RPMI7951 (cell line): ENCODE measurements at places on chromosomes 1 and 21. TPM values are rescaled to one million over a fixed set of nuclear protein-coding genes. Genes with fewer than 3 reads are reported as not detected.

- DNase-seq, result no peak
Measured at GRCh38 chr1:155008015-155008941, 5.7 kb downstream of the ZBTB7B start.

- no peak for DNase-seq
Measured at GRCh38 chr1:225750875-225751824, 26.5 kb upstream of the SRP9 start.

DNA sequence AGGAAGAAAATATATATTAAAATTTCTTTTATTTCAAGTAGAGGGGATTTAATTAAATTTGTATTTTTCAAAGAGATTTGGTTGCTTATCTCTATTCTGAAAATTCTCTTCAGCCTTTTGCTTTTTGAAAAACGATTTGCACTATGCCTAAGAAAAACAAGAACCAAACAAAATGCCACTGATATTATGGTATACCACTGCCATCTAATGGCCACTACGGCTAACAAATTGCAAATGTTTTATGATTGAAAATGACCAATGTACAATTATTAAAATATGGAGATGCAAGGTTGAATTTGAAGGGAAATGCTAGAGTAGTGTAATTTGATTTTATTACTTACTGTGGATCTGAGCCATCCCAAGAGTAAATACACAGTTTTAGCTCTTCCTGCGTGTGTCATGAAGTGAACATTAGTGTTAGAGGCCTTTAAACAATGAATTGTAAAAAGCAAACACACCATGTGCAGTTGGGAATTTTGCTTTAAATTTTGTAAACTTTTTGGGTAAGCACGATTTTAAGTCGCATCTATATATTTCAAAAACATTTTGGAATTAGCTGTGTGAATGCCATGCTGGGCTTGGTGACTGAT lies 137.4 kb upstream of the USP25 start:
- peak; percentile 27 for DNase-seq

- no peak for DNase-seq
Measured at GRCh38 chr1:115714572-115715141, 53.9 kb downstream of the CASQ2 start.

DNA sequence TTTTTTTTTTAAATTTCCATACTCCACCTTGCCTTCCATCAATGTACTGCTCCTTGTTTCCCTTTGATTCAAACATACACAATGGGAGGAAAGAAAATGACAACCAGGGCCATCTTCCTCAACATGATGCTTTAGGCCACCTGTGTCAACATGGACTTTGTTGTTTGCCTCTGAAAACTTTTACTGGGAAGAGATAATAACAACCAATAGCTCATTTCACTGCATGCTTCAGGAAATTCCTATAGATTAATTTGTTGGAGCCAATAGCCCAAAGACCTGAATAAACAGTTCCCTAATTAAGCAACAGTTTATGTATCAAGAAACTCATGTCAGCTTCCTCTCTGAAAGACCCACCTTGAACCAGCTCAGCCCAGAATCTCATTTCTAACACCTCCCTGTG lies 3.2 kb downstream of the KRTAP15-1 start:
- DNase-seq, result no peak

GRCh38 chr1:246579818-246580217 lies 13.6 kb downstream of the CNST start:
- DNase-seq, result no peak

GRCh38 chr1:210741564-210741963 lies 392.4 kb downstream of the KCNH1 start:
- no peak for DNase-seq

- no peak for DNase-seq
Measured at GRCh38 chr21:26570203-26570602, 2.9 kb downstream of the CYYR1 start.

DNA sequence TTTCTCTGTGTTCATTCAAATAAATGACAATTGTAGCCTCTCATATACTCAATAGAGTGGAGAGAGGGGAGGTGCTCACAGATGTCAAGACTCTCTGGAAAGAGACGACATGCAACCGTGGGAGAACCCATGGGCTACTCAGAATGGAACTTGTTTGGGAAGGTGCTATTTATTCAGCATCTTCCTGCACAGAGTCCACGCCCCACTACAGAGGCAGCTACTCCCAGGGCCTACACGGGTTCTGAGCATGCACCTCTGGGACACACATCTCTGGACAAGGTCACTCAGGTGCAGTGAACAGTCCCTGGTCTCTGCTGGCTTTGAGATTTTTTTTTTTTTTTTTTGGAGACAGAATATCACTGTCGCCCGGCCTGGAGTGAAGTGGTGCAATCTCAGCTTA lies 64.1 kb downstream of the NID1 start:
- no peak for DNase-seq

- peak; percentile 53 for DNase-seq
Measured at GRCh38 chr21:33373451-33373850, 29.8 kb upstream of the IFNGR2 start.

DNA sequence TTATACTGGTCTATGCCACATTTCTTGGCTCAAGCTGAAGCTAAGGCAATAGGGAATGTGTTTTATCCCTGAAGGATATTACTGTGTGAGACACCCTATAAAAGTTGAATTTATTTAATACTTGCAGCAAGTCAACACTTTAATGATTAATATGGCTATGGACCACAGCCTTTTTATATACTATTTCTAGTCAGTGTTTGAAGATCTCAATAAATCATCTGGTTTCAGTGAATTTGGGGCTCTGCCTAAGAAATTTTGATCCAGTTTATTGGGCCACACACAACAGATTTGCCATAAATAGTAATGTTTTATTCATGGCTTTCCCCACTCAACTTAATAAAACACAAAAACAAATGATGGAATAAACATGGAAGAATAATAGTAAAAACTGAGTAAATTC lies 698.3 kb downstream of the ADGRL2 start:
- DNase-seq, result no peak

- DNase-seq, result no peak
Measured at GRCh38 chr1:208369045-208369444, 124.9 kb upstream of the PLXNA2 start.

DNA sequence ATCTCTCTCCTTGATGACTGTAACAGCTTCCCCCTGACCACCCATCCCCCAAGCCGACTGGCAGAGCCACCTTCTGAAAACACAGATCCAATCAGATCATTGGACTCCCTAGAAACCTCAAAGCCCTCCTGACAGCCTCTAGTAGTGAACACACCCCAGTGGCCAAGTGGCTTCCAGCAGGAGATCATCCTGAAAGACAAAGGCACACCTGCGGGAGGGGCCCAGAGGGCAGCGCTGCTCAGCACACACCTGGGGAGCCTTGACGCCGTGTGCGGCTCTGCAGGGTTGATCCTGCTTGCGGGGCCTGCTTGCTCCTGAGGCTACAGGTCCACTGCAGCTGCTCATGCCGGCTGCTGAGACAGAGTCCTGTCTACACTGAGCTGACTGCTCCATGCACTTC lies 41.5 kb downstream of the SLC66A1 start:
- no peak for DNase-seq

GRCh38 chr1:108316545-108316944 lies 72.7 kb upstream of the NBPF4 start:
- DNase-seq, result peak; percentile 5

DNA sequence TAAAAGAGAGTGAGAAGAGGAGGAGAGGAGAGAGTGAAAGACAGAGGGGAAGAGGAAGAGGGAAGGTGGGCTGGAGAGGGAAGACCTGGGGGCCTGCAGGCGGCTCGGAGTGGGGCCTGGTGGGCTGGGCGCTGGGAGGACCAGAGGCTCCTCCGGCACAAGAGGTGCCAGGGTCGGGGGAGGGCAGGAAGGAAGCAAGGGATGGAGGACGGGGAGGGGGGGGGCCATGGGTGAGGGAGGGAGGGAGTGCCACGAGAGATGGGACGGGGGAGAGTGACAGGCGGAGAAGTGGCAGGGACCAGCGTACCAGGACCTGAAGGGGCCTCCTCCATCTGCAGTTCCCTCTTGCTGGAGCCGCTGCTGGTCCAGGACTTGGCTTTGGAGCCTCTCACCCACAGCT lies 87.7 kb downstream of the CASZ1 start:
- no peak for DNase-seq

DNA sequence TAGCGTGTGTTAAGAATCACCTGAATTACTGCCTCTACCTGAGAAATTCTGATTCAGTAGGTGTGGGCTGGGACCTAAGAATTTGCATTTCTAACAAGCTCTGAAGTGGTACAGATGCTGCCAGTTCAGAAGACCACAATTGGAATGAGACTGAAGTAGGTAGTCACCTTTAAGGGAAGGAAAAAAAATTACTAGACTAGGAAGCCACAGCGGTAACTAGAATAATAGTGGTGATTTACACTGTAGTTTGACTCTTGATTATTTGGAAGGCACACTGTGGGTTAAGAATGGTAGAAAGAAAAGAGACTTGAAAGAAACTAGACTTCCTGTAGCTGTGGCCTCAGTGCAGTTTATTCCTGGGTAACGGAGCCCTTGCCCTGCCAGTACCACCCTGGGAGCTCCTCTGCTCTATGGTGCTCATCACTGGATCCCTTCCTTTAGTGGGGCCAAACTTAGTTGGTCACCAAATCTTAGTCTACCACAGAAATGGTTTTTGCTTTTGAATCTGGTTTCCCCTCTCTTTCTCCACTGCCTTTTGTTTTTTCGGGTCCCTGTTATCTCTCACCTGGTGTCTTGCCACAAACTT lies 43.6 kb downstream of the ARID1A start:
- no peak for DNase-seq

DNA sequence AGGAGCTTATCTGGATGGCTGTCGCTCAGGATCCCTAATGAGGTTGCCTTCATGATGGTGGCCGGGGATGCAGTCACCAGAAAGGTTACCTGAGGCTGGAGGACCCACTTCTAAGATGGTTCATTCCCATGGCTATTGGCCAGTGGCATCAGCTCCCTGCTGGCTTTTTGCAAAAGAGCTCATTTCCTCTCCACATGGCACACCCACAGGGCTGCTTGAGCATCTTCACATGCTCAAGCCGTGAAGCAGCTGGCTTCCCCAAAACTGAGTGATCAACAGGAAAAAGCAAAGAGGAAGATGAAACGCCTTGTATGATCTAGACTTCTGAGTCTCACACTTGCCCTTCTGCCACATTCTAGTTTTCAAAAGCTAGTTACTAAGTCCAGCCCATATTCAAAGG lies 124.6 kb upstream of the CXADR start:
- no peak for DNase-seq

DNA sequence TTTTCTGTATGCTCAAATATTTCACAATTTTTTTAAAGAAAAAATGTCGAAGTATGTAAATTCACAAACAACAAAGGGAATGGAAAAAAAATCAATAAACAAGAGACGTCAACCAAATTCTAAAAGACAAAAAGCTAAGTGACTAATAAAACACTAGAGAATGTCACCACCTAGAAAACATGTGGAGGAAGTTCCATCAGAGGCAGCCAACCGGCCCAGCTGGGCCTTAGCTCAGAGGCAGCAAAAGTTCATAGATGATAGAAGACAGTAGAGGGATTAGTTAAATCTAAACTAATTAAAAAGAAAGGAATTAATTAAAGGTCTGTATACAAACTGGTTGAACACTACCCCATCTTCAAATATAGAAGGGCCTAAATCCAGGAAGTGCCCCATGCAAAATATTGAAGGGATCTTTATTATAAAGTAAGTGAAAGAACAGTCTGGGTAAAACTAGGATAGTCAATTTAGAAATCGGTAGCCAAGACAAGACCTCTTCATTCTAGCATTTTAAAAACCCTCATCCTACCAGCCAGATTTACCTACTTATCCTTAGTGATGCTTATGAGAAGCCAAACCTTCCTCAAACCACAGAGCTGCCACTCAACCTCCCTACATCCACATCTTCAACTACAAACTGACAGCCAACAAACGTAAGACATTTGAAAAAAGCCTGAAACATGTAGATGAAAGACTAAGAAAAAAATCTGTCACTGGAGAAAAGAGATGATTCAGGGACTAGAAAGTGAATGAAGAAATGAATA lies 23.7 kb downstream of the MRPL39 start:
- DNase-seq, result no peak

GRCh38 chr1:20184997-20185833 lies 681 bp upstream of the UBXN10 start:
- peak; percentile 52 for DNase-seq

DNA sequence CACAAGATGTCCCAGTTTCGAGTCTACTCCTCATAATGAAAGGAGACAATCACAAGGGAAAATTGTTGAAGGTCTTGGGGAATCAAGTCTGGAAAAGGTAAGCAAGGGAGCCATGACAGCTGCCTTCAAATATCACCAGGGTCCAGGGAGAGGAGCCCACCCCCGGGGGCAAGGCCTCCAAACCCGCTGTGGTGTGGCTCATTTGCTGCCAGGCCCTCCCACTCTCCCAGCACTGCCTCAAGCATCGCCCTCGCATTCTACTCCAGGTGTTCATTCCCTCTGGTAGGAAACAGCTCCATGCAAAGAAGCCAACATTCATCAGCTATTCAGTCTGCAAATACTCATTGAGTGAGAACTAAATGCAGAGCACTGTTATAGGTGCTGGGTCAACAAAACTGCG lies 8.6 kb downstream of the S100A9 start:
- DNase-seq, result no peak

DNA sequence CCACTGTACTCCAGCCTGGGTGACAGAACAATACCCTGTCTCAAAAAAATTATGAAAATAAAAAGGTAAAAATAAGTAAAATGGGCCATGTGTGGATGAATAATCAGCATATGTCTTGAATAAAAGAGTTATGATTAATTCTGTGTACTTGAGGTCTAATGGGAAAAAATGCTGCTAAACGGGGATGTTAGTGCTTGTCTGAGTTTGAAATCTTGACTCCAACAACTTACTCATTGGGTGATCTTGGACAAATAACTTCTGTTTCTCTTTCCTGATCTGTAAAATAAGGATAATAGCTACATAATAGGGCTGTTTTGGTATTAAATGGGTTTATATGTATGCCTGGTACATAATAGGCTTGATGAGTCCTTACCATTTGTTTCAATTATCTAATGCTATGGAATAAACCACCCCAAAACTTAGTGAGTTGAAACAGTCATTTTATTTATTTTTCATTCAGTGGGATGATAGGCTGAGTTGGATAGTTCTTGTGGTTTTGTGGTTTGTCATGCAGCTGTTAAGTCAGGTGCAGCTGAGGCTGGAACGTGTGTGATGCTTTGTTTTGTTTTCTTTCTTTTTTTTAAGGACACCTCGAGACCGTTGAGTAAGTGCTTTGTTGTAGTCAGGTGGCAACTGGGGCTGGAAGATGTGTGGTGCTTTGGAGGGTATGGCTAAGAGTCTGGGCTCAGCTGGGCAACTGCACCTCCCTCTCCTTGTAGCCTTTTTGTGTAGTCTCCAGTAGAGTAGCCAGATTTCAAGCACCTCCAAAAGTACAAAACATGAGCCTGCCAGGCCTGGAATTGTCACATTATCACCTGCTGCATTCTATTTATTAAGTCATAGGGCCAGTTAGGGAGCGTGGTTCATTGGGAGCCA lies 4.9 kb downstream of the MDM4 start:
- peak; percentile 72 for DNase-seq

GRCh38 chr1:4169991-4170390 lies 269.9 kb upstream of the C1orf174 start:
- DNase-seq, result no peak

The UBR4 gene
- total RNA-seq, result 45.4 and 60.2 TPM in 2 replicates

The DOCK7 gene
- 78.5 and 102 TPM in 2 replicates for total RNA-seq

The MFSD2A gene
- 7.9 and 8.1 TPM in 2 replicates for total RNA-seq

The DENND1B gene
- 6.7 and 10.6 TPM in 2 replicates for total RNA-seq

The CD1E gene
- total RNA-seq, result not detected in 2 replicates

The TAF5L gene
- 13.5 and 13.9 TPM in 2 replicates for total RNA-seq
